ENCODE measurements at places on chromosomes 2 and 18.

DNA sequence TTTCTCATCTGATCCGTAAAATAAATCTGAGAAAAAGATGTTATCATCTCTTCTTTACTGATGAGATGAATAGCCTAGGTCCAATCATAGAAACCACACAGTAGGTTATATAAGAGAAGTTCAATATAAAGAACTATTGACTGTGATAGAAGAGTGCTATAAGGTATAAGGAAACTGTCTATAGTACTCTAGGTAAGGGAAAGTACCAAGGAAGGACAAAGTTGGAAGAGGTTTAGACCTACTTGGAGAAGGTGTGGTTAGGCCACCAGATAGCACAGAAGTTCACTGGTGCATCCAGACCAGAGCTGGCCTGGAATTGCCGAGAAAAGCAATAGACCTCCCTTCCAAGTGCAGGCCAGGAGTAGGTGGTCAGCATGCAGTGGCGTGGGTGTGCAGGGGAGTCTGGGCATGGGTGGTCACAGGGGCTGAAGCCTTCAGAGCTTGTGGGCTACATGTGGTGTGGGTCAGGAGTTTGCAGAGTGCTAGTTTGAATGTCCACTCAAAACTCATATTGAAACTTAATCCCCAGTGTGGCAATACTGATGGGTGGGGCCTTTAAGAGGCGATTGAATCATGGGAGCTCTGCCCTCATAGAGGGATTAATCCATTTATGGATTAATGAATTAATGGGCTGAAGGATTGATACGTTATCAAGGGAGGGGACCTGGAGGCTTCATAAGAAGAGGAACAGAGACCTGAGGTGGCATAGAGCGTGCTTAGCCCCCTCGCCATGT, 86.3 kb downstream of the ALPK2 start:
- H3K27ac ChIP-seq = no peak overlapping the region
- no peaks in the 10 kb centered on the region for H3K27me3 ChIP-seq
- DNase-seq = no peak
- no peaks in the 10 kb centered on the region for H3K36me3 ChIP-seq
- H3K4me1 ChIP-seq = no peaks in the 10 kb centered on the region

- no peak for DNase-seq
- H3K27ac ChIP-seq = peak overlapping the region; percentile 99
- peaks cover 54% of the 10 kb centered on the region for H3K4me1 ChIP-seq
- no peaks in the 10 kb centered on the region for H3K27me3 ChIP-seq
- peak overlapping the region; percentile 97 for H3K4me3 ChIP-seq
- no peaks in the 10 kb centered on the region for H3K36me3 ChIP-seq
Measured at GRCh38 chr18:77130229-77131099, 2.1 kb downstream of the MBP start.

DNA sequence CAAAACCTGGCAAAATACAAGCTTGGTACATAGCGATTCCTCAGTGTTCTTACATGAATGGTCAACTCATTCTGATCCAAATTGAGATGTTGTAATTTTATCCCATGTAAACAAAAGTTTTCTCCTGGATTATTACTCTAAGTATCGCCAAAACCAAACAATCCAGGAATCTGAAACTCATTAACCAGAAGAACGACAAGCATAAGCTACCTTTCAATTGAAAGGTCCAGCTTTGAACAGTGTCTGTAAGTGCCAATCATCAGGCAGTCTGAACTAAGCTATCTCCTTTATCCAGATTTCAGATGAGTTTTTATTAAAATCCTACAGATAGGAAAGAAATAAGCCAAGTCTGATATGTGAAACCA, 2.4 kb downstream of the MEX3C start:
- peak overlapping the region; percentile 94 for H3K27ac ChIP-seq
- no peak for DNase-seq
- no peaks in the 10 kb centered on the region for H3K27me3 ChIP-seq
- H3K4me3 ChIP-seq = no peak overlapping the region
- H3K36me3 ChIP-seq = no peaks in the 10 kb centered on the region

DNA sequence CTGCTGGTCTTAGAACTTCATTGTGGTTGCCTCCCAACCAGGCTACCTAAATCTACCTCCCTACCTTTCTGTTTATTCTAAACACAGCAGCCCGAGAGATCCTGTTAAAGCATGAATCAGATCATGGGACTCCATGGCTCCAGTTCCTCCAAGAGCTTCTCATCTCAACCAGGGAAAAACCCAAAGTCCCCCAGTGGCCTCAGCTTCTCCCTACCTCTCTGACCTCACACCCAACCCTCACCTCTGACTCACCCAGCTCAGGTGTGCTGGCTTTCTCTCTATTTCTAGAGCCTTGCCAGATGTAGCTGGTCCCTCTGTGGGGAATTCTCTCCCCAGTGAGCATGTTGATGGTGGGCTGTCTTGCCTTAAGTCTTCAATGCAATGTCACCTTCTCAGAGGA, 93.8 kb upstream of the COPS8 start:
- H3K27me3 ChIP-seq = no peaks in the 10 kb centered on the region
- DNase-seq = no peak
- H3K4me1 ChIP-seq = peaks cover 28% of the 10 kb centered on the region
- no peak overlapping the region for H3K4me3 ChIP-seq

- H3K36me3 ChIP-seq = no peaks in the 10 kb centered on the region
- H3K4me3 ChIP-seq = no peak overlapping the region
- no peak for DNase-seq
- peak overlapping the region; percentile 67 for H3K27ac ChIP-seq
Measured at GRCh38 chr2:70094978-70095719, 7.9 kb downstream of the PCBP1 start.

- H3K27me3 ChIP-seq = no peaks in the 10 kb centered on the region
- no peak overlapping the region for H3K27ac ChIP-seq
Measured at GRCh38 chr18:49381267-49381845, 79.1 kb downstream of the DYM start.

- H3K36me3 ChIP-seq = no peaks in the 10 kb centered on the region
- no peak overlapping the region for H3K4me3 ChIP-seq
- H3K27me3 ChIP-seq = no peaks in the 10 kb centered on the region
Measured at GRCh38 chr18:58505181-58505580, 123.7 kb downstream of the ALPK2 start.

GRCh38 chr2:241081643-241082340, 20.3 kb downstream of the MTERF4 start:
- H3K27ac ChIP-seq = no peak overlapping the region
- H3K36me3 ChIP-seq = peaks cover 19% of the 10 kb centered on the region
- peaks cover 4% of the 10 kb centered on the region for H3K4me1 ChIP-seq
- H3K27me3 ChIP-seq = no peaks in the 10 kb centered on the region
- no peak overlapping the region for H3K4me3 ChIP-seq

GRCh38 chr2:230053753-230054478, 14.8 kb downstream of the SLC16A14 start:
- H3K36me3 ChIP-seq = no peaks in the 10 kb centered on the region
- no peak for DNase-seq
- H3K4me1 ChIP-seq = peaks cover 8% of the 10 kb centered on the region
- H3K27me3 ChIP-seq = no peaks in the 10 kb centered on the region

- no peak overlapping the region for H3K27ac ChIP-seq
- no peaks in the 10 kb centered on the region for H3K36me3 ChIP-seq
- H3K4me1 ChIP-seq = peaks cover 7% of the 10 kb centered on the region
- no peaks in the 10 kb centered on the region for H3K27me3 ChIP-seq
- H3K4me3 ChIP-seq = no peak overlapping the region
Measured at GRCh38 chr2:233857511-233858141, 3.3 kb upstream of the HJURP start.

DNA sequence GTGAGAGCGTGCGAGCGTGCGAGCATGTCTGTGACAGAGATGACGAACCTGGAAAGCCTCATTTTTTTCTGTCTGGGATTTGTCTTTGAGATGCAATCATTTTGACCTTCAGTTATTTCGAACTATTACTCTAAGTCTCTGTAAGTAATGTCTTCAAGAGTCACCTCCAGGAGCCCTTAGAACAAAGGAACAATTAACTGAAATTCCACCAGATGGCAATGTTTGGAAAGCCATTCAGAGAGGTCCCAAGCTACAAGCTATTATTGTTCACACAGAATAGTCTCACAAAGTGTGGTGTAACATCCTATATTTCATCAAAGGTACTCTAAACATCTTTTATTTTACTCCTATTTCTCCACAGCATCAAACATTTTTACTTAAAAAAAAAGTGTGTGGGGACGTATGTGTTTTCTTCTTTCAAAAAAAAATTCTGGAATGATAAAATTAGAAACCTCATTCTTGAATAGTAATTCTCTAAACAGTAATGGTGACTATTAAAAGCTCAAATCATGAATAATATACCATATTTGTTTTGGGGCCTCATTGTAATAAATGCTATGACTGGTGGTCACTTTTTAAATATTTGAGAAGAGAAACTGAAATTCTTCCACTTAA, 35.1 kb upstream of the MAPRE2 start:
- no peak overlapping the region for H3K4me3 ChIP-seq
- H3K36me3 ChIP-seq = no peaks in the 10 kb centered on the region
- H3K27ac ChIP-seq = no peak overlapping the region
- H3K27me3 ChIP-seq = no peaks in the 10 kb centered on the region

DNA sequence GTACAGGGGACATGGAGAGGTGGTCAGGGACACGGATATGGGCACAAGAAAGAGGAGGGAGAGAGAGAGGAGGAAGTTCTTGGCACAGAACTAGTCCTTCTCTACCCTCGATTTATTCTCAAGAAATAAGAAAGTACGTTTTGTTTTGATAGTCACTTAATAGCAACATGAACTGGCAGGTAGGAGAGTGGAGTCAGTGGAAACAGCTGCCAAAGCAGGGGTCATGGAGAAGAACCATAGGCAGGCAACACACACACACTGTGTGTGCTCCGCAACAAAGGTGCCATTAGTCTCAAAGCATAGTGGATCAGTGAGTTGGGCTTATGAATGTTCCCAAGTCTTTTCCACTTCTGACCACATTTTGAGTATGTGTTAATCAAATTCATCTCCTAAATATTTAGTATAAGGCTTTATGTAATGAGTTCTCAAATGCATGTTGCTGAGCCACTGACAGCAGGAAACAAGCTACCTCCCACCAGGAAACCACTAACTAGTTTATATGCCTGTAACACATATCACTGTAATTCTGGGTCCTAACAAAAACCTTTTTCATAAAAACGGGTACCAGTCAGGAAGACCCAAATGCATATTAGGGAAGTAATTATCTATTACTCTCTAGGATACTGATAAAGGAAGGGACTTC, 41.1 kb downstream of the IWS1 start:
- no peak overlapping the region for H3K4me3 ChIP-seq
- peak overlapping the region; percentile 63 for H3K27ac ChIP-seq
- peaks cover 57% of the 10 kb centered on the region for H3K36me3 ChIP-seq
- H3K27me3 ChIP-seq = no peaks in the 10 kb centered on the region
- H3K4me1 ChIP-seq = peaks cover 5% of the 10 kb centered on the region
- peak; percentile 69 for DNase-seq

- no peak overlapping the region for H3K27ac ChIP-seq
- H3K4me3 ChIP-seq = no peak overlapping the region
- peaks cover 9% of the 10 kb centered on the region for H3K4me1 ChIP-seq
- no peaks in the 10 kb centered on the region for H3K27me3 ChIP-seq
- no peaks in the 10 kb centered on the region for H3K36me3 ChIP-seq
Measured at GRCh38 chr2:231412618-231412963, 17.1 kb downstream of the B3GNT7 start.

DNA sequence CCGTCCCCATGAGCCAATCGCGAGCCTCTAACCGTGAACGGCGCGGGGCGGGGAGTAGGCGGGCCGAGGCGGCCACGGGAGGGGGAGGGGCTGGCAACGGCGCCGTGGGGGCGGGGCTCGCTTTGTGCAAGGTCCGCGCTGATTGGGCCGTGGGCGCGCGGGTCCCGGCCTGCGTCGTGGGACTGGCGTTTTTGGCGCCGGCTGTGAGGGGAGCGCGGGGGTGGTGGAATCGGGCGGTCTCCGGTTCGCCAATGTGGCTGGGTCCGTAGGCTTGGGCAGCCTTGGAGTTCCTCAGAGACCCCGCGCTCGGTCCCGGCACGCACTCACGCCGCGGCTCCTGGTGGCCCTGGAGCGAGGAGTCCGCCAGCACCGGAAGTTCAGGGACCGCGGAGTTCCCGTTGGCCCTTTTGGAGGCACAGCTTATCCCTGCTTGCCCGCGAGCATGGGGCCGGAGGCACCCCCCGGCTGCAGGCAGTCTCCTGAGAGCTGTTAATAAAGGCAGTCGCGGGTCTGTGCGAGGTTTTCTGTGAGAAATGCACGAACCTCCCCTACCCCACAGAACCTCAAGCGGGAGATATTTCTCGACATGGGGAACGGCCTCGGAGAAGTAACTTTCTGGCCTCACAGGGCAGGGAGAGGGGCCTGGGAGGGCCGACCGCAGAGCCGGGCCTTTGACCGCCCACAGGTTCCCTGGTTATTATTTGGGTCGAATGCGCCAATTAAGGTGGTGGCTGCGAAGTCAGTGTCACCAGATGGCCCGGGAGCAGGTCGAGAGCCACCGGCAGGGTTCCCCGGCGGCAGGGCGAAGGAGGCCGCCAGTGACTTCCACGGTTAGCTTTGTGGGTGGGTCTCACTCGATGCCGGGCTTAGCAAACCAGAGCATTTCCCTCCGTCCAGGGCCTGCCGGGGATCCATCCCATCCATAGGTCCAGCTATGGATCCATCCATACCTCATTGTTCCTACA, 574 bp upstream of the NCL start:
- peaks cover 28% of the 10 kb centered on the region for H3K36me3 ChIP-seq
- DNase-seq = peak; percentile 98
- peak overlapping the region; percentile 83 for H3K4me3 ChIP-seq

DNA sequence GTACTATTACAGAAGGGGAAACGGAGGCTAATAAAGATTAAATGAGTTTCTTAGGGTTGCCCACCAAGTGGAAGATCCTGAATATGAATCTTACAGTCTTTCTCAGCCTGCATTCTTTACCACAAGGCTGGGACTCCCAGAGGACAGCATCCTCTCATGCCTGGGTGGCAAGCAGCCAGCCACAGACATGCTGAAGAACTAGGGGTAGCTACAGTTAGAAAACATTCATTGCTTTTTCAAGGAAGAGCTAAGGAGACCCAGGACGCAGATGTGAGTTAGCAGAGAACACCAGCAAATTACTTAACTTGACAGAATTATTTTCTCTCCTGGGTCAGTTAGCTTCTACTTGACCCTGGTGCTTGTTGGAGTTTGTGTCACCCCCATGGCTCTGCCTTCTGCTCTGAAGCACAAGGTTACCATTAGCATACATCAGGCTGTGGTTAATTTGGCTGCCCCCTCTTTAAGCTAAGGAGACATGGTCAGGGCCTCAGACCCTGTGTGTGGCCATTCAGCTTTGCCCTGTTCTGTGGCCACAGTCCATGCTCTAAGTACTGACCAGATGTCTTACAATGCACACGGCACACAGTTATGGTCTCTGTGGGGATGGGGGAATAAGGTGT, 132.3 kb upstream of the TNP1 start:
- no peak overlapping the region for H3K4me3 ChIP-seq
- no peaks in the 10 kb centered on the region for H3K36me3 ChIP-seq
- no peak overlapping the region for H3K27ac ChIP-seq
- H3K27me3 ChIP-seq = no peaks in the 10 kb centered on the region
- no peak for DNase-seq

- H3K36me3 ChIP-seq = no peaks in the 10 kb centered on the region
- no peak overlapping the region for H3K27ac ChIP-seq
- H3K4me1 ChIP-seq = no peaks in the 10 kb centered on the region
Measured at GRCh38 chr2:60992985-60993392, 24.5 kb upstream of the PEX13 start.

Measured in thyroid gland (tissue), 4 donors.